ENCODE measurements at places on chromosomes 3 and 15. TPM values are rescaled to one million over a fixed set of nuclear protein-coding genes. Genes with fewer than 3 reads are reported as not detected.

Gene TMEM212
- total RNA-seq, result not detected

Gene SLC12A1
- not detected for total RNA-seq

GRCh38 chr15:47929138-47929803, 191.5 kb upstream of the SLC24A5 start:
- no peaks in the 10 kb centered on the region for H3K36me3 ChIP-seq
- H3K27ac ChIP-seq, result no peak overlapping the region
- no peak overlapping the region for H3K4me3 ChIP-seq
- peaks cover 14% of the 10 kb centered on the region for H3K4me1 ChIP-seq
- no peaks in the 10 kb centered on the region for H3K27me3 ChIP-seq

DNA sequence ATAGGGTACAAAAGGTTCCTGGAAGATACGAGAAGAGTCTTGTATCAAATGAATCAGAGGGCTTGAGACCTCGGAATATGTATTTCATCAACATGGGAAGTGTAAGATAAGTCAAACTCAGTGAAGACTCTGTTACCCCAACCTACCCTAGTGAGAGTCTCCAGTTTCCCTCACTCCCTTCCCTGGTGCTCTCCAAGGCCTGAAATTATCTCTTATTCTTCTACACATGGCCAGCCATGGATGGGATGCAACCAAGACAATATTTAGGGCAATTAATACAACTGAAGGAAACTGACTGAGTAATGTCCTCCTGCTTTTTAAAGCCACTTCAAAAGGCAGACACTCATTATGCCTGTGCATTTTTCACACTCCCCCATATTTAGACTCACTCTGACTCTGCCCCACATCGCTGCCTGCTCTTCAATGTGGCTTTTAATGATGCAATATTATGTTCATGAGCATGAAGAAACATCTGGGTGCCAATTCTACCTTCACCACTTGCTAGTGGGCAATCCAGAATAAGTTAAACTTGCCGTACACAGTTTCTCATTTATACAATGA, 137.1 kb upstream of the THBS1 start:
- H3K4me3 ChIP-seq, result no peak overlapping the region
- no peak overlapping the region for H3K27ac ChIP-seq
- no peaks in the 10 kb centered on the region for H3K36me3 ChIP-seq
- no peaks in the 10 kb centered on the region for H3K27me3 ChIP-seq
- DNase-seq, result no peak

- H3K36me3 ChIP-seq, result no peaks in the 10 kb centered on the region
- no peak overlapping the region for H3K27ac ChIP-seq
- no peaks in the 10 kb centered on the region for H3K4me1 ChIP-seq
- DNase-seq, result no peak
- H3K27me3 ChIP-seq, result no peaks in the 10 kb centered on the region
Observed at GRCh38 chr3:150107429-150108175, 136.9 kb upstream of the PFN2 start.
